ENCODE measurements at places on chromosomes 16 and 17.

- DNase-seq: no peak
Observed at GRCh38 chr16:57740423-57741071, 5.0 kb downstream of the KATNB1 start.

- peak; percentile 63 for DNase-seq
Observed at GRCh38 chr16:85484347-85485300, 128.5 kb upstream of the GSE1 start.

DNA sequence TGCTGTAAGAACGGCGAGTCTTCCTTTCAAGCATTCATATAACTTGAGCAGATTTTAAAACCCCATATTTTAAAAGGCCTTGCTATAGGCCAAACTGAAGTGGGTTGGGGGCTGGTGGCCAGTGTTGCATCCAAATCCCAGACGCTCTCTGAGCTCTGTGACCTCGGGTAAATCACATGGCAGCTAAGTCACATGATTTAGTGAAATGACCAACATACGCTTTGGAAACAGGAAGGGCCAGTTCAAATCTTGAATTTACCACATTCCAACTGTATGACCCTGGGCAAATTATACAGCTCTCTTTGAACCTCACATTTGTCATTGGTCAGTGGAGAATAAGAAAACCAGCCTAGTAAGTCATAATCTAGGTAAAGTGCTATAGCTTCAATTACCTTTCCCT is 519.3 kb downstream of the HAPSTR1 start:
- DNase-seq: no peak

- no peak for DNase-seq
Observed at GRCh38 chr17:2406903-2407790, 6.3 kb upstream of the MNT start.

DNA sequence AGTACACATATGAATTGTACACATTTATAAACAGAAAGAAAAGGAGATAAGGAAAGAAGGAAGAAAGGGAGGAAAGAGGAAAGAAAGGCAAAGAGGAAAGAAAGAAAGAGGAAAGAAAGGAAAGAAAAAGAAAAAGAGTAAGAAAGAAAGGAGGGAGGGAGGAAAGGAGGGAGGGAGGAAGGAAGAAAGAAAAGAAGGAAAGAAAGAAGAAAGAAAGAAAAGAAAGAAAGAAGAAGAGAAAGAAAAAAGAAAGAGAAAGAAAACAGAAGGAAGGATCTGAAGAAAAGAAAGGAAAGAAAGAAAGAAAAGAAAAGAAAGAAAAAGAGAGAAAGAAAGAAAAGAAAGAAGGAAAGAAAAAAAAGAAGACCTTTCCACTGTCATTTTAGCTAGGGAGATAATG is 571.4 kb upstream of the SALL1 start:
- no peak for DNase-seq

- no peak for DNase-seq
Observed at GRCh38 chr16:65950211-65950610, 416.3 kb upstream of the CDH5 start.

- DNase-seq: no peak
Observed at GRCh38 chr16:46719528-46719927, 28.6 kb downstream of the MYLK3 start.

GRCh38 chr17:30377574-30378240 is 1.0 kb upstream of the CPD start:
- DNase-seq: no peak

GRCh38 chr17:81164371-81165245 is 699 bp upstream of the PVALEF start:
- DNase-seq: no peak

DNA sequence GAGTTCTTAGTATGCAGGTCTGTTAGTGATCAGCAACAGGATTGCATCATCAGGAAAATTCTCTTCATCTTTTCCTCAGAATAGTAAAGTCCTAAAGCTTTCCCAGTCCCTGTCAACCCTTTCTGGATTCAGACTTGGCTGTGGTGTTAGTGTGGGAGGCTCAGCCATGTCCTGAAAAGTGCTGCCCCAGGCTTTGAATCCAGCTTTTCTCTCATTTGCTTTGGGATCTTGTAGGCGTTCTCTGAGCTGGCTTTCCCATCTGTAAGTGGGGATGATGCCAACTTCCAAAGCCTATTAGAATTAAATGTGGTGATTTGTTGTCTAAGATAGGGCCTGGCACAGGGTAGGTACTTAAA is 3.0 kb downstream of the ALKBH5 start:
- no peak for DNase-seq

DNA sequence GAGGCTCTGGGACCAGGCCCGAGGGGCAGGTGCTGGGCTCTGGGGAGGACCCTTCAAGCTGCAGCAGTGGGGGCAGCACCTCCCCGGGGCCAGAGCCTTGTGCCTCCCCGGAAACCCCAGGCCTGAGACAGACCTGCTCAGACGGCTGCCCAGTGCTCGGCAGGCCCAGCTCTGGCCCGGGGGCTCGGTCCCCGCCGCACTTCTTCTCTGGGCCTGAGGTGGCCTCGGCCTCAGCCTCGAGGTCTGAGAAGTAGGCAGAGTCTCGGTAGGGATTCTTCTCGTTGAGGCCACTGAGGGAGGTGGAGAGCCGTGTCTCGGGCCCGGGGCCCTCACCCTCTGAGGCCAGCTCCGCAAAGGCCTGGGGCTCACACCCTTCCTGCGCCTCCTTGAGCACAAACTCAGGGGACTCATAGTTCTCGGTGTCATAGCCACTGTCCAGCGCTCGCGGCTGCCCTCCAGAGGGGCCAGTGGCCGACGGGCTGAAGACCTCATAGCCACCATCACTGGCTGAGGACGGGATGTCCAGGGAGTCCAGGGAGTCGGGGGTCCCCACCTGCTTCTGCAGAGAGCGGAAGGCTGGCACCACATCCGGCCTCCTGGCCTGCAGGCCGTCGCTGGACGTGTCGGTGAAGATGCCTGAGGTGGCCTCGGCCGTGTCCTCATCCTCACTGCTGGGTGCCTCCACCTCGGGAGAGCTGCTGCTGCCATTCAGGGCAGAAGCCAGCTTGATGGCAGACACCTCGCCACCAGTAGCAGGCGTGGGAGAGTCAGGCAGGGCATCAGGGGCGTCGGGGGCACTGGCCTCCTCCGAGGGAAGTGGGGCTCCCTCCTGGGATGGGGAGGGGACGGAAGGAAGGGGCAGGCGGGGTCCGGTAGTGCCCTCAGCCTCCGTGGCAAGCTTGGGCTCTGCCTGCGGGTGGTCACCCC is 44.3 kb upstream of the PVALEF start:
- DNase-seq: no peak

DNA sequence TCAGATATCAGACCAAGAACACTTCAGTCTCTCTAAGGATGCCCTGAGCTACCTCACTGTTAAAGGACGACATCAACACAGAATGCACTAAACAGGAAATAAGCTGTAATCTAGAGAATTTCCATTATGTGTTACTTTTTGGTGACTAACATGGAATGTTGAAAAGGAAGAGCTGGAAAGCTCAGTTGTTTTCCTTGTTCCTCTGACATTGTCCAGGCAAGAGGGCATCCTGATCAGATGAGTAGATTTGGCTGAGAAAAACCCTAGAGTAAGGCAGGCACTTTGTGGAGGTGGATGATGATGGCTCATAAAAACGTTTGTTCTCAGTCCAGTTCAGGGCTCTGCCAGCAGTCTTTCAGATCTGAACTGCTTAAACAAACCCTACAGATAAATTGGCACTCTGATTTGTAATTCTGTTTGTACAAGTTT is 34.0 kb downstream of the DGKE start:
- DNase-seq: no peak

- no peak for DNase-seq
Observed at GRCh38 chr17:59547131-59547915, 18.1 kb upstream of the DHX40 start.

GRCh38 chr17:3962217-3962964 is 1.8 kb downstream of the ATP2A3 start:
- DNase-seq: no peak

GRCh38 chr16:84279881-84280280 is 14.8 kb upstream of the WFDC1 start:
- no peak for DNase-seq

DNA sequence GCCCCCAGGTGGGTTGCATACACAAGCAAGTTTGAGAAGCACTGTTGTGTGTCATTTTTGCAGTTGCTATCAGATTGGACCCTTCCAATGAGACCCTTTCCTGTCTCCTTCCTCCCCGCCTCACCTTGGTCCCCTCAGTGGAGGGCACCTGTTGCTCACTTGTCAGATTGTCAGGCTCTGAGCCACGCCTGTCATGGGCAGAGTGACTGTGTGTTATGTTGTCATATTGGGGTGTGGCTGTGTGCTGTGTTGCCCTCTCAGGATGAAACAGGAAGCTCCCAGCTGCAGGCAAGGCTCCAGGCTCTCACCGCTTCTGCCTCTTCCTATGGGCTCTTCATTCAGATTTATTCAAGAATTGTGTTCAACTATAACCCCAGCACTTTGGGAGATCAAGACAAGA is 302.9 kb downstream of the CPPED1 start:
- no peak for DNase-seq

DNA sequence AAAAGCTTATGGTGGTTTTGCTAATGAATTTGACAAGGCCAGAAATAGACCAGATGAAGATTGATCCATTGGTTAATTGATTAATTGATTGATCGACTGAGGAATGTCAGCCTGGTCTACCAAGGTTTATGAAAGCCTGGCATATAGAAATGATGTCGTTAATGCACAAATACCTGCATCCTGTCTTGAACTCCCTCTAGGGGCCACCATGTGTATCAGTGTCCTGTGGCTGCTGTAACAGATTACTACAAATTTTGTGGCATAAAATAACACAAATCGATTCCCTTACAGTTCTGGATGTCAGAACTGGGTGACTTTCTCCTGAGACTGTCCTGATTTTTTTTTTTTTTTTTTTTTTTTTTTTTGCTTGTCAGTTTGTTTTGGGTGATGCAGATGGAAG is 553.2 kb downstream of the MAF start:
- DNase-seq: no peak

DNA sequence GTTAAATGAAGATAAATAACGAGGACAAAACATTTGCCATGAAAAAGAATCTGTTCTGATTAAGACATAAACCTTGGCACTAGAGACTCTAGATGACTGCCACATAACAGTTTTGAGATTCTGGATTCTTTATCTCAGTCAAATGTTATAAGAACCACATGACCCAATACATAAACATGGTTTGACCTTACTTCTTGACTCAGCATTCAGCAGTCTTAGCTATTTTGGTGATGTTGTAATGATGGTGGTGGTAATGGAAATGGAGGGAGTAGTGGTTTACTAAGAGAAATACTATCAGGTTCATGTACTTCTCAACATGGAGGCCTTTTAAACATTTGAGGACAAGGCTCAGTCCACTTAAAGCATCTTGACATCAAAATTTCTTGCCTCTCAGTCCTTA is 925.4 kb downstream of the CDH11 start:
- DNase-seq: no peak

GRCh38 chr16:83900571-83900970 is 1.7 kb downstream of the MLYCD start:
- no peak for DNase-seq

DNA sequence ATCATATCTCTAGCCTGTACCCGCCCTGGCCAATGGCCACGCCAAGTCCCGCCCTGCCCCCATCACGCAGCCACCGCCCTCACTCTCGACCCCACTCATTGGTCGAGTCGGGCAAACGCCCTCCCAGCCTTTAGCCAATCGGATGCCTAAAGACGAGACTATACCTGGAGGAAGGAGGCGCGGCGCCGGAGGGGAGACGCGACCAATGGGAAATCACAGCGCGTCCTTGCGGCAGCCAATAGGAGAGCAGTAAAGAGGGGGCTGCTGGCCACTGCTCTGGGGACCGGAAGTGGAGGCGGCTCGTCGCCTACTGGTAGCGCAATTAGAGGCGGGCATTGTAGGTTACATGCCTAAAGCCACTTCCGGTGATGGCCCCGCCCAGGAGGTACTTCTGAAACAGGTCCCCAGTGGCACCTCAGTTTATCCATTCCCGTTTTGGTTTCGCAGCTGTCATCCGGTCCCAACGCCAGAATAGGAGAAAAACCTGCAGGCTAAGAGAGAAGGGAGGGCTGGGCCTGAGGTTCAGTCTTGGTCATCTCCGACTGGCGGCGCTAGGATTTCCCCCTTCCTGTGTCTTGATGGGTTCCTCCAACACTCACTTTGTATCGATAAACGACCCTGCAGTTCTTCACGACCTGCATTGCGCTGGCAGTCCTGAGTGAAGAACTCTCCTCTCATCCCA is 3.6 kb upstream of the MTMR4 start:
- peak; percentile 97 for DNase-seq

GRCh38 chr16:86306011-86306644 is 204.2 kb upstream of the FOXF1 start:
- DNase-seq: no peak

- no peak for DNase-seq
Observed at GRCh38 chr17:4497101-4497824, 1.4 kb upstream of the SPNS2 start.

Data from NCI-H187 (cell line).